Activated CD4-positive, alpha-beta T cell treated with anti-CD3 and anti-CD28 coated beads, Interleukin-2, amount 10 ng/mL, durations not matched to agents 24 days and 14 days (primary cell): ENCODE measurements at places on chromosomes 13 and 19. TPM values are rescaled to one million over a fixed set of nuclear protein-coding genes. Genes with fewer than 3 reads are reported as not detected.

The FOSB gene
- 11.3 TPM in 2 replicates for total RNA-seq

The PGLYRP1 gene
- total RNA-seq: not detected in 2 replicates

The LILRA6 gene
- total RNA-seq: 0.09 TPM in 1 of 2 replicates, not detected in the other

The RNASEH2A gene
- total RNA-seq: 35.8 and 51.5 TPM in 2 replicates

The FLT1 gene
- total RNA-seq: 46.3 and 46.7 TPM in 2 replicates

The ATP8A2 gene
- 0.38 and 0.40 TPM in 2 replicates for total RNA-seq

The ATF5 gene
- 44.3 and 45.5 TPM in 2 replicates for total RNA-seq

The FFAR1 gene
- total RNA-seq: 0.12 and 0.14 TPM in 2 replicates

The GADD45B gene
- total RNA-seq: 101 and 102 TPM in 2 replicates

The TEX29 gene
- total RNA-seq: 0.50 and 0.51 TPM in 2 replicates

The KLK15 gene
- total RNA-seq: not detected in 2 replicates

The POSTN gene
- total RNA-seq: not detected in 2 replicates

The TIMM50 gene
- 141 and 143 TPM in 2 replicates for total RNA-seq

The PSG2 gene
- not detected in 2 replicates for total RNA-seq

The OR4F17 gene
- total RNA-seq: not detected in 2 replicates

The OLFM4 gene
- total RNA-seq: not detected in 2 replicates

The ZNF441 gene
- 3.1 and 4.0 TPM in 2 replicates for total RNA-seq

The C19orf73 gene
- total RNA-seq: 2.0 and 2.5 TPM in 2 replicates

The CCDC8 gene
- not detected in 2 replicates for total RNA-seq

The CEACAM16 gene
- total RNA-seq: not detected in 2 replicates

The MYBPC2 gene
- total RNA-seq: 0.12 and 0.26 TPM in 2 replicates

The WASF3 gene
- 0.07 and 0.36 TPM in 2 replicates for total RNA-seq

The STX10 gene
- total RNA-seq: 66.2 and 73.5 TPM in 2 replicates

The CATSPERD gene
- not detected in 2 replicates for total RNA-seq

The ZNF90 gene
- total RNA-seq: 4.8 and 5.1 TPM in 2 replicates

The FFAR2 gene
- not detected in 2 replicates for total RNA-seq

The MBNL2 gene
- 22.0 and 24.5 TPM in 2 replicates for total RNA-seq

The CPB2 gene
- total RNA-seq: not detected in 2 replicates
